ENCODE measurements at places on chromosomes 2 and 18.

DNA sequence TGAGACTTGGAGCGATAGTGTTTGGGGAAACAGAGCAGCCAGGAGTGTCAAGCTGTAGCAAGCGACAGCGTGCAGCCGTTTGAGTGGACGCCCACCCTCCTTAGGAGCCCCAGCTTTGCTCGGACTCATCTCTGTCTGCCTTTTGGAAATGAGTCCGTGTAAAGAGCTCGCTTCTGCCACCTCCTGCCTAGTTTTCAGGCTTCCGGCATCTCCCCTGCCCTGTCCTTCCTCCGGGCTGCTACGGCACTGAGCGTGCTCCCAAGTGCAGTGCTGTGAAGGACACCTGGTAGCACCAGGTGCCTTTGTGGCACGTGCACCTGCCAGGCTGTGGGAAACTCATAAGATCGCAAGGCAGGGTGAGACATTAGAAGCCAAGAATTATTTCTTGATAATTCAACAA is 117.1 kb downstream of the RNF144A start:
- DNase-seq: no peak

DNA sequence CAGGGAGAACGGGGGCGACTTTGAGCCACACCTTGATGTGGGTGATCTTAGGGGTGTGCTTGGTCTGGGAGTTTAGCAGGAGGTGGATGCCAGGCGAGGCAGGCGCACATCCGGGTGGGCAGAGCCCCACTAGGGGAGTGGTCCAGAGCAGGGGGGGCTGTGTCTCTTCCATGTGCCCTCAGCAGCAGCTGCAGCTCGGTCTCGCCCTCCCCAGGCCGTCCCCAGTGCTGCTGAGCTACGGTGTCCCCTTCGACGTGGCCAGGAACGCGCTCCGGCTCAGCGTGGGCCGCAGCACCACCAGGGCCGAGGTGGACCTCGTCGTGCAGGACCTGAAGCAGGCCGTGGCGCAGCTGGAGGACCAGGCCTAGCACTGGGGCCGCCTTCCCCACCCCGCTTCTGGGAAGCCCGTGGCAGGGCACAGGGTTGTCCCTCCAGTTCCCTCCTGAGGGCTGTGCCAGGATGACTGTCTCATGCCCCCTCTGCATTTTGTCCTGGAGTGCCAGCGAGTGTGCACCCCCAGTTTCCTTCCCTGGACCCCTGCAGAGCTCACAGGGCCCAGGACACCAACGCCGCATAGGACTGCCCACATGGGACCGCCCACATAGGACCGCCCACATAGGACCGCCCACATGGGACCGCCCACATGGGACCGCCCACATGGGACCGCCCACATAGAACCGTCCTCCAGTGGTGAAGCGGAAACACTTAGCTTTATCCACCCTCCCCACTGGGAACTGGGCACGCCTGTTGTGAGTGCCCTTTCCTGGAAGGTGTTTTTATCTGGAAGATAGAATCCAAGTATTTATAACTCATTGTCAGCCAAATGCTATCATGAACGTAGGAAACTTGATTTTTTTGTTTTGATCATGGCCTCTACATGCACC is 1.9 kb upstream of the ESPNL start:
- no peak for DNase-seq

DNA sequence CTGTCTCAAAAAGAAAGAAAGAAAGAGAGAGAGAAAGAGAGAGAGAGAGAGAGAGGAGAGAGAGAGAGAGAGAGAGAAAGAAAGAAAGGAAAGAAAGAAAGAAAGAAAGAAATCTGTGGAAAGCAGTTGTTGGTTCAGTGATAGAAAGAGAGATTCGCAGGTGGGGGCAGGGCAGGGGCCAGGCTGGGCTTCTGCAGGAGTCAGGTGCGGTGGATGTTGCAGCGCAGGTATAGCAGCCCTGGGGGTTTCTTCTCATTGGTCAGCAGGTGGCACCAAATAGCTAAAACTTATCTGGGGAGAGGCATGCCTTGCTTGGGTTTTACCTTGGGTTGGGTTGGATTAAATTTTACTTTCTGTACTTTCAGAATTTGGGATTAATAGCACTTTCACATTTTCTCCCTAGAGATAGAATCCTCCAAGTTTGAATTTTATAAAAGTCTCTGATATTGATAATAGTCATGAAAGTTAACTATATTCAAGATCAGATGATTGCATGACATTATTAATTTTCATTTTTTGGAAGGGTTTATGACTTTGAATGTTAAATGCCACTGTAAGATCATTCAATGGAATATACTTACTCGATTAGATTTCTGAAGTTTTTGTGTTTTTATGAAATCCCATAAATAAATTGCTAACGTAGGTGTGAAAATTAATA is 66.6 kb downstream of the SPTBN1 start:
- DNase-seq: peak; percentile 30

DNA sequence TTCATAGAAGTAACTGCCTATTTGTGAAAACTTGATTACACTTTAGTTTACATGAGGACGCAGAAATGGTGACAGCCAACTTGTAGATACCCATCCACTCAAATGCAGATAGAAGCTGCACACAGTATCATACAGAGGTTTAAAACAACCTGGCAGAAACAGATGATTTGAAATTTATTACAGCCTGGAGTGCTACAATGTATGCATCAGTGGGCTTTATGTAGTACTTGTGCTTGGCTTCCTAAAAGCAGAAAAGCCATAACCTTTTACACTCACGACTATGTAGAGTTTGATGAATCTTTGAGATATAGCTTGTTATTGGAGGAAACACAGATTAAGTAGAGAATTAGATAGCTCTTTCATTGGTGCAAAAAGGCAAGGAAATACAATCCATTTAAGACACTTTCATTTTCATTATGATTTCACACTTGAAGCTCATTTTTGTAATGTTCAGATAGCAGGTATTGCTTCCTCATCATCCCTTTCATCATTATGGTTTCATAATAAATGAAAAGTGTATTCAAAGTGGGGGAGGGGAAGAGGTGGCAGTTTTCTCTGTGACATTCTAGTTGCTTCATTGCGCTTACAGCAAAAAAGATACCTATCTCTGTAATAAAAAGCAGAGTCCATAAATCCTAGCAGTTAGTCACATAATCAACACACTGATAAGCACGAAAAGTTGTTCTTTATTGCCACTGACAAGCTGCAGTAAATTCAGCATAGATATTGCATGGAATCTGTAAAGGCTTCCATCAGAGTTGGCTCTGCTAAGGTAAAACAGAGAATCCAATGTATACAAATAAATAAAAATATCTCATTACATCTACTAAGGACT is 789.8 kb upstream of the FSHR start:
- DNase-seq: no peak

- no peak for DNase-seq
These were observed 2.0 kb downstream of the VAMP8 start for GRCh38 chr2:85579266-85579935.

DNA sequence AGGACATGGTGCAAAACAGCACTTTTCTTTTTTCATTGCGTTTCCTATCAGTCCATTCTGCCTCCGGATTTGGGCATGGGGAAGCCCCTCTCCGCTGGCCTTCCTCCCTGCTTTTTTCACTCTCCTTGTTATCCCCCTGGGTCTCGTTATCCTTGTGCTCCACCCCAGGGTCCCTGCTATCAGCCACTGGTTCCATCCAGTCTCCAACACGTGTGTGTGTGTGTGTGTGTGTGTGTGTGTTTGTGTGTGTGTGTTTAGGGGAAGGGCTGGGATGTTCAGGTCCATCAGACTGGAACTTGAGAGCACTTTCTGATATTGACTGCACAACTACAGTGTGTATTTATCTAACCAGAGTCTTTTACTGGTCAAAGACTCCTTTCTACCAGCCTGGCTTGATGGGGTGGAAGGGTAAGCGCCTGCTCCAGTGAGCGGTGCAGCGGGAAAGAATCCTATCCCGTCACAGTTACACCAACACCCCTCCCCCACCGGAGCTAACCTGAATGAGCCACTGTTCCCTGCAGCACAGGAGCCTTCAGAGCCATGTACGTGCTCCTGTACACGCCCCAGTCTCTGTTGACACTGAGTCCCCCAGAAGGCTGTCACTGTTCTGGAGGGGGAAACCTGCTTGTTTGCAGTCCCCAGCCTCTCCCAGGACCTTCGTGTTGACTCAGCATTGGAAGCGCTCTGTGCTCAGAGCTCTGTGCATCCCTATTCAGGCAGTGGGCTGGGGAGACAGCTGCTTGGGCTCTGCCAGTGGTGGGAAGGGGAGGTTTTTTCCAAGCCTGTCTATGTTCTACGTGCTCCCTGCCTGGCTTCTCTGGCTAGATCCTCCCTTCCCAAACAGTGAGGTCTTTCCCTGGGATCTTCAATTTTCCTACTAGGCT is 4.6 kb downstream of the INHA start:
- no peak for DNase-seq

- no peak for DNase-seq
These were observed 1.5 kb downstream of the SLC39A10 start for GRCh38 chr2:195658541-195658890.

DNA sequence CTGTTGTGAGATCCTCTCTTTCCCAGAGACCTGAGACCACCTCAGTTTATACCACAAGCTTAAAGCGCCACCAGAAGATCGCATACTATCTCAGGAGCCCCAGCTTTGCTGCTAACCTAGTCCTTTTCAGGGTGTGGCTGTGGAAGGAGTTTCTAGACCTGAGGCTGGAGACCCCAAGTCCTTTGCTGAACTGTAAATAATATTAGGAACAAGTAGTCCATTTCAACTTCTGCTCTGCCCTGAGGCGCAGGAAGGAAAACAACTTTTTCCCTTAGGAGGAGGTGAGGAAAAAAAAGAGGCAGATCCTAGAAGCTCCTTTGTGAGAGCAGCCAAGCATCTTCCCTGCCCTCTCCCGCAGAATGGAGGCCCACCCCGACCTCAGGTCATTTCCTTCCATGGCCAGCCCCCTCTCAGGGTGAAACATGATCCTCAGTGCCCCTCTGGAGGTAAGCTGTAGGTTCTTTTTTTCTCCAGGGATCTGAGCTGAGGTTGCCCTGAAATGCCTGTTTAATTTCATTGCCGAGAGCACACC is 122.8 kb upstream of the LGALSL start:
- no peak for DNase-seq

DNA sequence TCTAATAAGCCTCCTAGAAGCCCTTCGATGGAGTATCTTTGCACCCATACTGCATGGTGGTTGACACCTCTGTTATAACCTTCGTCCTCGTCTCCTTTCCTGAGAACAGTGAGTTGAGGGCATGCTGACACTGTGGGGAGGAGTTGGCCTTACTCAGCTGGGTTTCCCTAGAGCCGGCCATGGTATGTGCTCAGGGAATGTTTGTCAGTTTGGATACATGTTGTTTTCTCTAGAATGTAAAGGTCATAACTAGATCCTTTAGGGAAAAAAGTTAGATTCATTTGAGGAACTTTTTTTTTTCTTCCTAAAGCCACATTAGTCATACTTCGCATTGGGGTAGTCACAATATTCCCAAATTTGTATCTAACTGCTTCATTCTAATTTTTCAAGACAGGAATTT is 106.0 kb upstream of the FOSL2 start:
- DNase-seq: no peak

DNA sequence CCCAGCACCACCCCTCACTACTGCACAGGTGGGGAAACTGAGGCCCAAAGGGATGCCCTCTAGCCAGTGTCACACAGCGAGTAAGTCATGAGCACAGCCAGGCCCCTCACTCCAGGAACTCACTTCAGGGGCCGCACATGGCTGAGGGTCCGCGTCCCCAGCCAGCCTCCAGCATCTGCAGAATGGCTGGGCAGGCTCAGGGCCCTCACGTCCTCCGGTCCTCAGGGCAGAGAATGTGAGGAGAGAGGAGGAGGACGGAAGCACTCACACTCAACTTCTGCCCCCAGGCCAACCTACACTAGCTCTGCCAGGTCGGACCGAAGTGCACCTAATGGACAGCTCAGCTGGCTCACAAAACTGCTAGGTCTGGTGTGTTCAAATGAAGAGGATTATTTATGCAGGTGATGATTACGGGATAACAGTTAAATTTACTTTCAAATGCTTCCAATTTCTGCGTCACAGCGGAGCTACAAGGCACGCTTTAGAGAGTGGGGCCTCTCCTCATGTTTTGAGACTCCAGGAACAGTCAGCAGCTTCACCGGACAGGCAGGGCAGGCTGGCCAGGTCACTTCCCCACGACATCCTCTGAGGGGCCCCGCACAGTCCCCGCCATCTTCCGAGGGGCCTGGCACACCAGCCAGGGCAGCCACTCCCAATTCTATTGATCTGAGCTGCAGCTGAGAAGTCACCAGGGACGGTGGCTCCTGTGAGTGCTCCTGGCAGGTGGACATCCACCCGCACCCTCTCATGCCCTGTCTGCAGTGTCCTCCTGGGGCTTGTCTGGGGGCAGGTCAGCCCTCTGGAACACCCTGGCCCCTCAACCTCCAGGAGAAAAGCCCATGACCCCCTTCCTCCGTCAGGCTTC is 26.5 kb downstream of the KIF1A start:
- DNase-seq: no peak

- no peak for DNase-seq
These were observed 4.1 kb upstream of the LPIN1 start for GRCh38 chr2:11742317-11742701.

DNA sequence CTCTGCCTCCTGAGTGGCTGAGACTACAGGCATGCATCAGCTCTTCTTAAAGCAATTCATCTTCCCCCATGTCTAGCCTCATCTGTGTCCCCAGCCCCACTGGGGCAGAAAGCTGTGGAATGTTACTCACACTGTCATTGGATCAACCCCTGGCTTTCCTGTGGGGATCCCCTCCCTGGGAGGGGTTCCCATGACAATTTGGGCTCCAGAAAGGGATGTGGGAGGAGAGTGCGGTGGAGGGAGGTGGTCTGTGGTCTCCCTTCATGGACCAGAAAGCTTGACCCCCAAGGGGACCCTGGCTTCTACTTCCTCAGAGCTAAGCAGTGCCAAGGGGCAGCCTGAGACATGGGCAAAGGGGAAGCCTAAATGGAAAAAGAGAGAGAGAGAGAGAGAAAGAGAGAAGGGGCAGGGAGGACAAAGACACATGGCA is 1.3 kb downstream of the NGEF start:
- no peak for DNase-seq

DNA sequence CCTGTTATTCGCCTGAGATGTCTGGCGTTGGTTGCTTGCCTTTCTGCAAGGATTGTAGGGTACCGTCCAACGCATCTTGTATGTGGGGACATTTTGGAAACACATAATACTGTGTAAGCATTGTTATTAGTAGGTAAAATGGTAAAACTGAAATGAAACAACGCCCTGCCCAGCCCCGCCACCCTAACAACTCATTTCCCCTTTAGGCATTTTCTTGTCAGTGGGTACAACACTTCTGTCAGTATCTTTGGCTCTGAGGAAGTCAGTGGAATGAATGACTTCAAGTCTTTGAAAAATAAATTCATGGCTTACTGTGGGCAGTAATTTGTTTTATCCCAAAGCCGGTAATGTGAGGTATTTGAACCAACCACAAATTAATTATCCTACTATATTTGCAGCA is 86.0 kb downstream of the FMNL2 start:
- no peak for DNase-seq

DNA sequence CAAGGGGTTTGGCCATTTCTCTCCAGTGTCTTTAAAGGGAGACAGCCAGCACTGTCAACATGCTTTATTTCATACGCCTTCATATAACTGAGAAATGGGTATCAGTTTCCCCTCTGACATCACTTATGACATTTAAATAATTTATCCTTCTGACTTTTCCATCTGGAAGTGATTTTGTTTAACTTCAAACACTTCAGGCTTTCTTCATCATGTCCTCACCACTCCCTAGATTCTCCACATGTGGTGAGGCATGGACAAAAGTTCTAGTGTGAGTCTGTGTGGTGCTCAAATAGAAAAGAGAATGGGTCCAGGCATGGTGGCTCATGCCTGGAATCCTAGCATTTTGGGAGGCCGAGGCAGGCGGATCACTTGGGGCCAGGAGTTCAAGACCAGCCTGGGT is 158.6 kb downstream of the TXNL1 start:
- DNase-seq: no peak

- no peak for DNase-seq
These were observed 31.7 kb upstream of the ZCCHC2 start for GRCh38 chr18:62490967-62491695.
